Cortex of kidney (tissue), 1 donor: ENCODE measurements at places on chromosomes 16 and 17.

GRCh38 chr17:44211281-44212265, 7.9 kb downstream of the UBTF start:
- DNase-seq, result no peak

GRCh38 chr16:2973093-2973492, 3.9 kb downstream of the PAQR4 start:
- no peak for DNase-seq

DNA sequence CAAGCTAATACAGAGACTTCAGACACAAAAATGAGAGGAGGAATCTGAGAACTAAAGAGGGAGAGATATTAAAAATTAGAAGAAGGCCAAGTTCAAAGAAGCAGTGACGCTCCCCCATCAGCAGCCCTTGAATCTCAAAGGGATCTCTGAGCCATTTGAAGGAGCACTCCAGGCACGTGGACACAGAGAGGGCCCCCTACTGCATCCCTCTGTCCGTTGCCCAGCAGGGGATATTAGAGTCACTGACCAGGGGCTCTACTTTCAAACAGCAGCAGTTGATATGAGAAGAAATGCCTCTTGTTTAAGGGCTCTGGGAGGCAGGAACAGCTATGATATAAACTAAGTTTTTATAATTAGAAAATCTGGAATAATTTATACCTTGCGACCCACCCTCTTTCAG, 479.0 kb upstream of the SALL1 start:
- no peak for DNase-seq

DNA sequence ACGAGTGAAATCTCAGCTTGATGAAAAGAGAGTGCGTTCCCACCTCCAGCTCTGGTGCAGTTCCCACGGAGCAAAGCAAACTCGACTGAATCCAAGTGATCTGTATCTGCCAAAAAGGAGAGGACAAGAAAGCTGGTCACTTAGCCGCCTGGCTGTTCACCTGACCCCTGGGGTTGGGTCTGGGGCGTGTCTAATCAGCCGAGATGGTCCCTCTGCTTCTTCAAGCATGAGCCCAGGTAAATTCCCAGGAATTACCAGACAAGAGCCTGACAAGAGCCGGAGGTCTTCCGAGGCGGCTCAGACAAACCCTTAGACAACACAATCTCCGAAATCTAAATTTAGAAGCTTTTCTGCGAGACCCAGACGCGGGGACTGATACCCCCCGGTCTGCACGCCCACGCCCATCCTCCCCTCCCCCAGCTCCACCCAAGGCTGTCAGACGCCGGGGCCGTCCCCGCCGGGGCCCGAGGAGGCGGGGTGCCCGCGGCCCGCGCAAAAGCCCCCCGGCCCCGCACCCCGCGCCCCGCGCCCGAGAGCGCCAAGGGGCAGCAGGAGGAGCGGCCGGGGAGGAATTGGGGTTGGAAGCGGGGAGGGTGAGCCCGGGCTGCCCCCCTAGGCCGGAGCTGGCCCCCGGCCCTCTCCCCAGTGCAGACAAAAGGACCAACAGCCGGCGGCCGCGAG, 674 bp downstream of the ZNF821 start:
- no peak for DNase-seq

GRCh38 chr17:42865638-42866094, 14.7 kb downstream of the AOC3 start:
- DNase-seq, result no peak

GRCh38 chr16:85459529-85460251, 153.4 kb upstream of the GSE1 start:
- DNase-seq, result no peak

GRCh38 chr17:83122834-83123233, 43.4 kb downstream of the METRNL start:
- DNase-seq, result no peak

DNA sequence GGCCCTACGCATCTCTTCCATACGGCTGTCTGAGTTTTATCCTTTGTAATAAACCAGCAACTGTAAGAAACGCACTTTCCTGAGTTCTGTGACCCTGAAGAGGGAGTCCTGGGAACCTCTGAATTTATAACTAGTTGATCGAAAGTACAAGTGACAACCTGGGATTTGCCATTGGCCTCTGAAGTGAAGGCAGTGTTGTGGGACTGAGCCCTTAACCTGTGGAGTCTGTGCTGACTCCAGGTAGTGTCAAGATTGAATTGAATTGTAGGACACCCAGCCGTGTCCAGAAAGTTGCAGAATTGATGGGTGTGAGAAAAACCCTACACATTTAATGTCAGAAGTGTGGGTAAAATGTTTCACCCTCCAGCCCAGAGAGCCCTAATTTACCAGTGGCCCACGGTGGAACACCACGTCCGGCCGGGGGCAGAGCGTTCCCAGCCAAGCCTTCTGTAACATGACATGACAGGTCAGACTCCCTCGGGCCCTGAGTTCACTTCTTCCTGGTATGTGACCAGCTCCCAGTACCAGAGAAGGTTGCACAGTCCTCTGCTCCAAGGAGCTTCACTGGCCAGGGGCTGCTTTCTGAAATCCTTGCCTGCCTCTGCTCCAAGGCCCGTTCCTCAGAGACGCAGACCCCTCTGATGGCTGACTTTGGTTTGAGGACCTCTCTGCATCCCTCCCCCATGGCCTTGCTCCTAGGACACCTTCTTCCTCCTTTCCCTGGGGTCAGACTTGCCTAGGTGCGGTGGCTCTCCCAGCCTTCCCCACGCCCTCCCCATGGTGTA, 1.5 kb downstream of the GAA start:
- DNase-seq, result no peak

GRCh38 chr17:1473841-1474240, 17.8 kb upstream of the CRK start:
- DNase-seq, result no peak

- no peak for DNase-seq
Observed at GRCh38 chr17:28916302-28916934, 13.5 kb upstream of the DHRS13 start.

DNA sequence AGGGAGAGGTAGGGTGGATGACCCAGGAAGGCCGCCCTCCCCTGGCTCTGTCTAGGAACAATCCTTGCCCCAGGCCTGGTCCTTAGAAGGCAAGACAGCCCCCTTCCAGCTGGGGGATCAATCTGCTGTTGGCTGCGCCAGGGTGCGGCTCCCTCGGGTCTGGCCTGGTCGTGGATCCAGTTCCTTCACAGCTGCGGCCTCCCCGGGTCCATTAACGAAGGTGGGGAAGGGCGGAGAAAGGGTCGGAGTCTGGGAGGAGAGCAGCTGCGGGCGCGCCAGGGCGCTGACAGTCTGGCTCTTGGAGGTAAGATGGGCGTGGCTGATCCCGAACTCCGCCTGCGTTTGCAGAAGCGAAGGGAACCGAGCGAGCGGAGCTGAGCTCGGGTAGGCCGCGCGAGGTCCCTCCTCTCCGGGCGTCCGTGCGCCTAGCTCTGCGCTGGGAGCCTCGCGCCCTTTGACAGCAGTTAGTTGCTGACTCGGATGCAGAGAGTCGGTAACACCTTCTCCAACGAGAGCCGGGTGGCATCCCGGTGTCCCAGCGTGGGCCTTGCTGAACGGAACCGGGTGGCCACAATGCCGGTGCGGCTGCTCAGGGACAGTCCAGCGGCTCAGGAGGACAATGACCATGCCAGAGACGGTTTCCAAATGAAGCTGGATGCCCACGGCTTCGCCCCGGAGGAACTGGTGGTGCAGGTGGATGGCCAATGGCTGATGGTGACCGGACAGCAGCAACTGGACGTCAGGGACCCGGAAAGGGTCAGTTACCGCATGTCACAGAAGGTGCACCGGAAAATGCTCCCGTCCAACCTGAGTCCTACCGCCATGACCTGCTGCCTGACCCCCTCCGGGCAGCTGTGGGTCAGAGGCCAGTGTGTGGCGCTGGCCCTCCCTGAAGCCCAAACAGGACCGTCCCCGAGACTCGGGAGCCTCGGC, at the start of gene HSPB9:
Gene HSPB9, plus strand, starts transcription at position 434 of the 933 bp plus-strand sequence. Its CDS starts 47 bp downstream, at position 481.
- DNase-seq, result no peak

GRCh38 chr16:3143598-3144320, 8.9 kb downstream of the ZNF213 start:
- no peak for DNase-seq

- no peak for DNase-seq
Observed at GRCh38 chr17:80485846-80486245, 9.4 kb upstream of the NPTX1 start.

DNA sequence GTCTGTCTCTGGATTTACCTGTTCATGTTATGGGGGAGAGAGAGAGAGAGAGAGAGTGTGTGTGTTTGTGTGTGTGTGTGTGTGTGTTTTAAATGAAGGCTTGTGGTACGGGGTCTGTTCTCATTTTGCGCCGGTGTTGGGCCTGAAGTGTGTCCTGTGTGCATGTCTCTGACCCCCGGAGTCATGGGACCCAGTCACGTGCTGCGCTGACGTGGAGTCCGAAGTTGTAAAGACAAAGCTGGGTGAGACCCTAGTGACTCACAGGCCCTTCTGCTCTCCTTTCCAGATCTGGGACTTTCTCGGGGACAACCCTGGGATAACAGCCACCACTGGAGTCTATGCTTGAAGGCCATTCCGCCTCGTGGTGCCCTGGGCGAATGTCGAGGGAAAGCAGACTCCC, 35.0 kb downstream of the JPH3 start:
- no peak for DNase-seq

- no peak for DNase-seq
Observed at GRCh38 chr17:78014646-78015045, 56.1 kb downstream of the TNRC6C start.
